ENCODE measurements at places on chromosomes 13 and 19. TPM values are rescaled to one million over a fixed set of nuclear protein-coding genes. Genes with fewer than 3 reads are reported as not detected.

The ZNF880 gene
- 5.9 TPM for total RNA-seq

GRCh38 chr13:111954661-111955411 is 112.1 kb upstream of the SOX1 start:
- H3K4me3 ChIP-seq, result no peak overlapping the region
- H3K27ac ChIP-seq, result no peak overlapping the region
- H3K36me3 ChIP-seq, result no peaks in the 10 kb centered on the region
- H3K27me3 ChIP-seq, result no peaks in the 10 kb centered on the region
- no peak for DNase-seq
- H3K4me1 ChIP-seq, result no peaks in the 10 kb centered on the region

The LIM2 gene
- not detected for total RNA-seq

The AMH gene
- total RNA-seq, result 3.6 TPM

The LHB gene
- total RNA-seq, result not detected

- no peak overlapping the region for H3K27ac ChIP-seq
- H3K27me3 ChIP-seq, result no peaks in the 10 kb centered on the region
- H3K4me1 ChIP-seq, result no peaks in the 10 kb centered on the region
- H3K4me3 ChIP-seq, result no peak overlapping the region
These were observed 66.6 kb downstream of the GGACT start for GRCh38 chr13:100521851-100522617.

The DNASE2 gene
- 9.7 TPM for total RNA-seq

The NCAN gene
- not detected for total RNA-seq

The NFIX gene
- total RNA-seq, result 347 TPM

DNA sequence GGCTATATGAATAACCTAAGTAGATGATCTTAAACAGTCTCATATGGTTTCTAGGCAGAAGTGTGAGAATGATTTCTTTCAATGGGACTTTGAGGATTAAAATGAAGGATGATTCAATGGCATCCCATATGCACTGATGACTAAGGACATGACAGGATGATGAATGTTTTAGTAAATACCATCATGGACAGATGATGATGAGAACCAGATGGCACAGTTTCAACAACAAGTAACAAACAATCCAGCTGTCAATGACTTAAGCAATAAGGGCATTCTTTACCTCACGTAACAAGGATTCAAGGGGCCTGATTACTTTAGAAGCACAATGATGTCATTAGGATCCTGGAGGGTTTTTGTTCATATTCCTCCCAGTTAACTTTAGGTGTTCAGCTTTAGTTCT is 2678.4 kb downstream of the PCDH9 start:
- no peak overlapping the region for H3K27ac ChIP-seq
- H3K27me3 ChIP-seq, result no peaks in the 10 kb centered on the region
- no peak overlapping the region for H3K4me3 ChIP-seq
- DNase-seq, result no peak
- no peaks in the 10 kb centered on the region for H3K36me3 ChIP-seq

DNA sequence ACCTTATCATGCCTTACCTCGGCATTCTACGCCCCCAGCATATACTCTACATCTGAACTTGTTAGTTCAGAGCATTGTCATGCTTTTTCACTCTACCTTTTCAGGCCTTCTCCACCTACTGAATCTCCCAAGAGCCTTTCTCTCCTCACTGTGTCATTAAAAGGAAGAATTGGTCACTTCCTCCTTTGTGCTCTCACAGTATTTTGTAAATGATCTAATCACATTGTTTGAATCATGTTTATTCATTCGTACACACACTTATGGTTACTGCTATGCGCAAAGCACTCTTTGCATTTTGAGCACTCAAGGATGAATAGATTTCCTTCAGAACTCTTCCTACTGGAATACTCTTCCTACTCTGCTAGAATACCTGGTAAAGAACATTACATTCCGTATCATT is 15.8 kb upstream of the ELF1 start:
- DNase-seq, result no peak
- H3K4me1 ChIP-seq, result peaks cover 9% of the 10 kb centered on the region
- H3K27ac ChIP-seq, result no peak overlapping the region

DNA sequence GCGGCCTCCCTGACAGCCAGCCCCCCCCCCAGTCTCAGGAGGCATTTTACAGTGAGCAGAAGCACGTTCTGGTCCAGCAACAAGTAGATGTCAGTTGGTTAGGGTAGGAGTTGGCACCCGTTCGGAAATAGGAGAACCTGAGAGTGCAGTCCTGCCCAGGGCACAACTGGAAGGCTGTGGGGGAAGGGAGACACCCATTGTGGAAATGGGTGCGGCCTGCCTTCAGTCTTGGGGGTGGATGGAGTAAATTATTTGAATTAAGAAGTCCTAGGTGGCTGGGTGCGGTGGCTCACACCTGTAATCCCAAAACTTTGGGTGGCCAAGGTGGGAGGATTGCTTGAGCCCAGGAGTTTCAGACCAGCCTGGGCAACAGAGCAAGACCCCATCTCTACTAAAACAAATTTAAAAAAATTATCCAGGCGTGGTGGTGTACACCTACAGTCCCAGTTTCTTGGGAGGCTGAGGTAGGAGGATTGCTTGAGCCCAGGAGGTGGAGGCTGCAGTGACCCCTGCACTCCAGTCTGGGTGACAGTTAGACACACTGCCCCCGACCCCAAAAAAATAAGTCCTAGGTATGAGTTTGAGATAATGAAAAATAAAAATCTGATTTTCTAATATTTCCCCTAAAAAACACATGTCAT is 1.2 kb downstream of the CIRBP start:
- H3K4me1 ChIP-seq, result peaks cover 78% of the 10 kb centered on the region
- peaks cover 51% of the 10 kb centered on the region for H3K36me3 ChIP-seq
- no peaks in the 10 kb centered on the region for H3K27me3 ChIP-seq
- H3K4me3 ChIP-seq, result peak overlapping the region; percentile 87

The WTIP gene
- 21.4 TPM for total RNA-seq

GRCh38 chr13:90564566-90564965 is 782.9 kb upstream of the MIR17HG start:
- no peak overlapping the region for H3K27ac ChIP-seq
- H3K27me3 ChIP-seq, result no peaks in the 10 kb centered on the region
- DNase-seq, result no peak

The TTYH1 gene
- 1.9 TPM for total RNA-seq

GRCh38 chr13:106963151-106963550 is 395.2 kb upstream of the ARGLU1 start:
- H3K4me1 ChIP-seq, result no peaks in the 10 kb centered on the region
- DNase-seq, result no peak
- no peak overlapping the region for H3K27ac ChIP-seq
- no peak overlapping the region for H3K4me3 ChIP-seq
- no peaks in the 10 kb centered on the region for H3K36me3 ChIP-seq

DNA sequence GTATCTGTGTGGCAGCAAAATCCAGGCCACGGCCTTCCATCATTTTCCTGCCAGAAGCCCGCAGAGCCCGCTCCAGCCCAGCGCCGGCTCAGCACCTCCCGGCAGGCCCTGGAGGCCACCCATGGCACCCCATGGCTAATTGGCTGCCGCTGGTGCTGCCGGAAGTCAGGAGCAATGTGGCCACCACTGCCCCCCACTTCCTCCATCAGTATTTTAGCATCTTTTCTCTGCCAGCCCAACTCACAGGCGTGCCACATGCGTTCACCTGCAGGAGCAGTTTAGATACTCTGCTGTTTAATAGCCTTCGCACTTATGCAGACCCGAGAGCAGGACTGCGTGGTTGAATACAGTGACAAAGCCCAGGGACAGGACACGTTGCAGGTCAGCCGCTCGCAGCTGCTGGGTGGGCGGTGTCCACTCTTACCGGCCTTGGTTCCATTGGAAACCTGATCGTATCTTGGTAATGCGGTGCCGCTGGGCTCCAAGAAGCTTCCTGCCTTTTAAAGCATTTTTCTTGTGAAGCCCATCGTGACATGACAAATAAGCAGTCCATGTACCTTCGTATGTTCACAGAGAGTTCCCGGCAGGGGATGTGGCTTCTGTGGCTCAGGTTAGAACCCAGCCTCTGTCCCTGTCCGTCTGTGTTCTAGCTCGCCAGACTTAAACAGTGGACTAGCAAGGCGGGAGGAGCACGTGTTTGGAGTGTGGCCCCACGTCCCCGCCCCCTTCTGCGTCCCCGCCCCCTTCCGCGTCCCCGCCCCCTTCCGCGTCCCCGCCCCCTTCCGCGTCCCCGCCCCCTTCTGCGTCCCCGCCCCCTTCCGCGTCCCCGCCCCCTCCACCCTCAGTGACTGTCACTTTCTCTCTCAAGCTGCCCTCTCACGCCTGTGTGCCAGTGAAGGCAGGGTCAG is 162.0 kb upstream of the SOX1 start:
- peaks cover 1% of the 10 kb centered on the region for H3K27me3 ChIP-seq
- H3K27ac ChIP-seq, result no peak overlapping the region
- no peak for DNase-seq
- H3K36me3 ChIP-seq, result no peaks in the 10 kb centered on the region

The TEKTIP1 gene
- total RNA-seq, result not detected

- H3K36me3 ChIP-seq, result peaks cover 54% of the 10 kb centered on the region
- no peak overlapping the region for H3K4me3 ChIP-seq
- H3K27ac ChIP-seq, result no peak overlapping the region
These were observed 8.6 kb downstream of the ZFP82 start for GRCh38 chr19:36409841-36410240.

The KISS1R gene
- not detected for total RNA-seq

DNA sequence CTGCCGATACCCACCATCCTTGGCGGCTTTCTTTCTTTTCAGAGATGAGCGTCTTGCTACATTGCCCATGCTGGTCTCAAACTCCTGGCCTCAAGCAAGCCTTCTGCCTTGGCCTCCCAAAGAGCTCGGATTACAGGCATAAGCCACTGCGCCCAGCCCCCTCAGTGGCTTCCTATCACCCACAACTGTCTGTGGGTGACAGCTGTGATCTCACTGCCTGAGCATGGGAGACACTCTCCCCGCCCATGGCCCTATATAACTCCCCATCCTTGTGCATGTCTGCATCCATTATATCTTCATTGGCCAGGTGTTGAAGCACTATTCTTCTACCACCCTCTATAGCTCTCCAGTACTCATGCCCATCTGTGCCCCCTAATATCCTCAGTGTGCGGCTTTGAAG is 76.2 kb downstream of the PTPRS start:
- no peak for DNase-seq
- peaks cover 30% of the 10 kb centered on the region for H3K36me3 ChIP-seq
- no peak overlapping the region for H3K4me3 ChIP-seq

- H3K4me1 ChIP-seq, result no peaks in the 10 kb centered on the region
- H3K27ac ChIP-seq, result no peak overlapping the region
- H3K4me3 ChIP-seq, result no peak overlapping the region
- no peak for DNase-seq
- H3K36me3 ChIP-seq, result peaks cover 9% of the 10 kb centered on the region
These were observed 18.9 kb downstream of the ZNF563 start for GRCh38 chr19:12314553-12314952.

- peaks cover 2% of the 10 kb centered on the region for H3K36me3 ChIP-seq
- peaks cover 32% of the 10 kb centered on the region for H3K4me1 ChIP-seq
- DNase-seq, result no peak
- H3K27ac ChIP-seq, result peak overlapping the region; percentile 76
These were observed 6.3 kb downstream of the FREM2 start for GRCh38 chr13:38693168-38693567.

DNA sequence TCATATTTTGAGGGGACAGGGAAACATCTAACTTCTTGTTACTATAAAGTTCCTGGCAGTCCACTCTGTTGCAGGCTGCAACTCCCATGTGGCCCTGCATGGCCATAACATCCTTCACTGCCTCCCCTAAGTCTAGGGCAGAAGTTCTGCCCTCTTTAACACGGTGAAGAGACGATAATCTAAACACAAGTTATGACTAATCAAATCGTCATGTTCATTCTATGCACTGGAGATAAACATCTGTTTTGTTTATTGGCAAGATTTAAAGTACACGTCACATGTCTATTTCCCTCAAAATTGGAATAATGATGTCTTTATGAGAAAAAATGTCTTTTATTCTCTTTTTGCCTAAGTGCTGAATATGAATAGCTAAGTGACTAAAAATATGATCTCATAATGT is 1629.4 kb downstream of the PCDH9 start:
- H3K4me3 ChIP-seq, result no peak overlapping the region
- DNase-seq, result no peak
- no peaks in the 10 kb centered on the region for H3K27me3 ChIP-seq

- H3K4me1 ChIP-seq, result peaks cover 4% of the 10 kb centered on the region
- H3K4me3 ChIP-seq, result peak overlapping the region; percentile 79
- no peaks in the 10 kb centered on the region for H3K27me3 ChIP-seq
- no peak for DNase-seq
These were observed 35.1 kb downstream of the RNF6 start for GRCh38 chr13:26186995-26187394.

GRCh38 chr13:58587183-58587582 is 955.6 kb downstream of the PCDH17 start:
- no peak overlapping the region for H3K4me3 ChIP-seq
- H3K4me1 ChIP-seq, result no peaks in the 10 kb centered on the region

GRCh38 chr19:19040417-19040816 is 7.0 kb downstream of the ARMC6 start:
- H3K27me3 ChIP-seq, result no peaks in the 10 kb centered on the region
- peak; percentile 78 for DNase-seq
- H3K4me3 ChIP-seq, result no peak overlapping the region

The ZNF93 gene
- 1.4 TPM for total RNA-seq

DNA sequence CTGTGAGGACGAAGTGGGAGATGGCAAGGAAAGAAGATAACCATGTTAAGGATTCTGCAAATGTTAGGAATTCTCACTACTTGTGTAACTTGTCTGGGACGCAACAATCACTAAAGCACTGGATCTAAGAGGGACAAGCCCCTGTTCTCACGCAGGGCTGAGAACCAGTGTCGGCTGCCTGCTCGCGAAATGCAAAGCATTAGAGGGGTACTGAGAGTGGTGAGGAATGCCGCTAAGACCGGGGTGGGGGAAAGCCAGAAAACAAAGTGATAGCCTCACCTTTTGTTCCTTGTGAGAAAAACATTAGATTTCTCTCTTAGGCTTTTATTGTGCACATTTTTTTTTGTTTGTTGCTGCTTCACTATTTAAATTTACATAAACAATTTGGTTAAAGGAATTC is 241.9 kb downstream of the ABCC4 start:
- no peak overlapping the region for H3K4me3 ChIP-seq
- H3K4me1 ChIP-seq, result peaks cover 21% of the 10 kb centered on the region
- H3K36me3 ChIP-seq, result no peaks in the 10 kb centered on the region
- peak overlapping the region; percentile 69 for H3K27ac ChIP-seq
- no peaks in the 10 kb centered on the region for H3K27me3 ChIP-seq

All from psoas muscle (tissue), 8 donors.